ENCODE measurements at places on chromosomes 5 and 9. TPM values are rescaled to one million over a fixed set of nuclear protein-coding genes. Genes with fewer than 3 reads are reported as not detected.

SPATA31D4 gene
- not detected for total RNA-seq

PTGES gene
- total RNA-seq = not detected

PCYOX1L gene
- 24.0 TPM for total RNA-seq

CYLC2 gene
- not detected for total RNA-seq

ORM2 gene
- total RNA-seq = not detected

PKD2L2 gene
- not detected for total RNA-seq

Measured in activated CD4-positive, alpha-beta memory T cell treated with anti-CD3 and anti-CD28 coated beads for 36 hours (primary cell).